Amniotic stem cell (primary cell): ENCODE measurements at places on chromosomes 12 and 14.

DNA sequence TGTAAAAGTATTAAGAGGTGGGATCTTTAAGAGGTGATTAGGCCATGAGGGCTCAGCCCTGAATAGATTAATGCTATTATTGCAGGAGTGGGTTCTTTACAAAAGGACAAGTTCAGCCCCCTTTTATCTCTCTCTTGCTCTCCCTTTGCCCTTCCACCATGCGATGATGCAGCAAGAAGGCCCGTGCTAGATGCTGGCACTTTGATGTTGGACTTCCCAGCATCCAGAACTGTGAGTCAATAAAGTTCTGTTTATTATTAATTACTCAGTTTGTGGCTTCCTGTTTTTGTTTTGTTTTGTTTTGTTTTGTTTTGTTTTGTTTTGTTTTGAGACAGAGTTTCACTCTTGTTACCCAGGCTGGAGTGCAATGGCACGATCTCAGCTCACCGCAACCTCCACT lies 10.1 kb downstream of the RNASE1 start:
- DNase-seq, result no peak

DNA sequence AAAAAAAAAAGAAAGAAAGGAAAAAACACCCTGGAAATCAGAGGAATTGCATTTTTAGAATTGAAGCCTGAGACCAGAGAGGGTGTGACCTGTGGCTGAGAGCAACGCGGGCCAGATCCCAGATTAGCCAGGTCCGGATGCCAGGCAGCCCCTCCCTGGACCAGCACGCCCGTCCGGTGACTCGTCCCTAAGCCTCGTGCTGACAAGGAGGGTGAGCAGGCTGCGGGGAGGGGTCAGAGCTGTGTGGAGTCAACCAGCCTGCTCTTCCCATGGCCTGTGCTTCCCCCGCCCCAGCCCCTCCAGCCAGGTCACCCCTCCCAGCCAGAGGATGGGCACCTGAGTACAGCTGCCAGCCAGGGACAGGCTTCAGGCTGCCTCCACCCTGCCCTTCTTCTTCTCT lies 4.2 kb upstream of the KLC1 start:
- peak; percentile 70 for DNase-seq

DNA sequence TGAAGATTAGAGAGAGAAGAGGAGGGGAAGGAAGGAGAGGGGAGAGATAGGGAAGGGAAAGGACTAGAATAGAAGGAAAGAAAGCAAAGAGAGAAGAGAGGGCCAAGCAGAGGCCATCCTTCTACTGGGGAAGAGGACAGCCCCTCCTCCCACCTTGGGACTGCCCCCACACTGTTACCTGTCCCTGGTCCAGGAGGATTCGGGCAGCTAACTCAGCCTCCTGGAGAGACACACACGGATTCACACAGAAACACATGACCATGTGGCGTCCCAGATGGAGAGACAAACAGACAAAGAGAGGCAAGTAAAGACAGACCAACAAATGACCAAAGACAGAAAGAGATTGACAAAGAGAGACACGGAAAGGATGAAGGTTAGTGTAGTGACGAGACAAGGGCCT lies 2.2 kb downstream of the NDRG2 start:
- no peak for DNase-seq

DNA sequence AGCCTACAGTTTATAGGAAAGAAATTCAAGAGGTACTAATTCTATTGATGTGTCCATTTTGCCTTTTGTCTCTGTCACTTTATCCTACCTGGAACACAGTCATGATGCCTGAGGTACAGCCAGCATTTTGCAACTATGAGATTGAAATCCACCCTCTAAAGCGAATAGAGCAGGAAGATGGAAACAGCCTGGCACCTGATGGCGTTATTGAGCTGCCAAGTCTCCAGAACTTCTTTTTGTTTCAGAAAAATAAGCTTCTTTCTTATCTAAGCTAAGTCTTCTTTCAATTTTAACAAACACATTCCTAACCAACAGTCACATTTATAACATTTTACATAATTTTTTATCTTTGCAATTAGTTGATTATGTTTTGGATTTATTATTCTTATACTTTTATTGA lies 182.1 kb downstream of the PAWR start:
- DNase-seq, result no peak

GRCh38 chr14:71988939-71989338 lies 56.7 kb downstream of the RGS6 start:
- no peak for DNase-seq
